ENCODE measurements at places on chromosomes 1 and 21. TPM values are rescaled to one million over a fixed set of nuclear protein-coding genes. Genes with fewer than 3 reads are reported as not detected.

NHLH1 gene
- total RNA-seq, result not detected

MCOLN3 gene
- total RNA-seq, result 8.3 TPM

GRCh38 chr21:33543505-33544129 lies 779 bp downstream of the SON start:
- H3K36me3 ChIP-seq, result peaks cover 3% of the 10 kb centered on the region
- H3K4me3 ChIP-seq, result peak overlapping the region; percentile 72
- H3K27me3 ChIP-seq, result no peaks in the 10 kb centered on the region
- H3K27ac ChIP-seq, result peak overlapping the region; percentile 99
- H3K4me1 ChIP-seq, result peaks cover 25% of the 10 kb centered on the region

GRCh38 chr1:32715901-32716311 lies 13.3 kb upstream of the SYNC start:
- H3K27me3 ChIP-seq, result no peaks in the 10 kb centered on the region
- H3K4me3 ChIP-seq, result no peak overlapping the region
- H3K4me1 ChIP-seq, result peaks cover 10% of the 10 kb centered on the region

DNA sequence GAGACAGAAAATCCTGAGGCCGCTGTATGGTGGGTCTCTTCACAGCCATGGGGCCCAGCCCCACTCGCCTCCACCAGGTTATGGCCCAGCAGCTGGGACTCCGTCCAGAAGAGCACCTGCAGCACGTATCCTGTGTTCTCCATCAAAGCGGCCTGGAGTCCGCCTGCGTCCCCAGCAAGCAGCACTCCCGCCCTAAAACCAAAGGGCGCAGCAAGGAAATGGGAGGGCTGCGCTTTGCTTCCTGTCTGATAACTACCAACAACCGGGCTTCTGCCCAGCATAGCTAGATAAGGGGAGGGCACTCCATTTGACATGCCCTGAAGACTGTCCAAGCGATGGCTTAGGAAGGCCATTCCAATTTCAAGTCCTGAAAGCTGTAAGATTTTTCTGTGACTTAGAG lies 119.9 kb downstream of the KCNJ15 start:
- no peak for DNase-seq
- no peaks in the 10 kb centered on the region for H3K27me3 ChIP-seq
- H3K27ac ChIP-seq, result no peak overlapping the region
- no peak overlapping the region for H3K4me3 ChIP-seq

SPRR2E gene
- total RNA-seq, result not detected

S100A14 gene
- total RNA-seq, result 115 TPM

DNA sequence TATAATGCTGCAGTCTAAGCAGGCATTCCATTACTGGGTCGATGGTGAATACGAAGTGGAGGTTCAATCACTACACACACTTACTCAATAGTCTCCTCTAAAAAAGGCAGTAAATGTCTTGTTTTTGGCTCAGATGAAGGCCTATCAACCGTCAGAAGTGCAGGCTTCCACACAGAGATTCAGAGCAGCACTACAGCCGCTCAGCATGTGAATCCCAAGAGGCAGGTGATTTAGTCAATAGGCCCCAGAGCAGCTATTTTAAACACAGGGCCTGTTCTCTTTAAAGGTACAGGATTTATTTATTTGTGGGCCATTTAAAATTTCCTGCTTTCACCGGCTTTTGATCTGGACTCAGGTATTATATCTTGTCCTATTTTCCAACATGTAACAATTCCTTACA lies 293.7 kb downstream of the RGS7 start:
- no peak overlapping the region for H3K27ac ChIP-seq
- H3K4me3 ChIP-seq, result no peak overlapping the region
- H3K27me3 ChIP-seq, result no peaks in the 10 kb centered on the region
- H3K4me1 ChIP-seq, result no peaks in the 10 kb centered on the region

DNA sequence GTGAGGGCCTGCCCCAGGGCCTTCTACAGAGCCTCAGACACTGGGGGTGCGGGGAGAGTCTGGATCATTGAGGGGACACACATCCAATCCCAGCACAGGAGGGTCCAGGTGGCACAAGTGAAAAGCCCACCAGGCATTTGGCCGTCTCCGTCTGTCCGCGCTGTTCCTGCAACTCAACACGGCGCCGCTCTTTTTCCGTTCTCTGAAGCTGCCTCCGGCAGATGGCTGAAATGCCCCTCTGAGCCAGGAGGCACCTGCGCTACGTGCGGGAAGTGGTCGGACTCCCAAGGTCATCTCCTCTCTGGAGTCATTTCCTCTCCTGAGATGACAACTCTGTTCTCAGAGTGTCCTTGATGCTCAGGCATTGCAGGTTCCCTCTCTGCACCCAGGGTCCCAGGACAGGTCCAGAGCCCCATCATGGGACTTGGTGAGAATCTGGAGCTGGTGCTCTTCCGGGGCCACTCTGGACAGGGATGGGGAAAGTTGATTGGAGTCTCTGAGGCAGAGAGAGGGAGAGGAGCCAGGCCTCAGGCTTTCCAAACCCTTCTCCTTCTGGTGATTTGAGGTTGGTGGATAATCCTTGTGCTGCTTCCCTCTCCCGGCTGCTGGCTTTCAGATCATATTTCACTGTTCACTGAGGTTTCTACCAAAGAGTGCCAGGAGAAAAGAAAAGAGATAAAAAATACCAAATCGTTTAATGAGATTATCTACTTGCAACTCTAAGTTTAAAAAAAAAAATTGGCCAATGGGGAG lies 14.0 kb upstream of the MIXL1 start:
- H3K27ac ChIP-seq, result no peak overlapping the region
- no peak for DNase-seq
- H3K4me3 ChIP-seq, result no peak overlapping the region

- no peak overlapping the region for H3K4me3 ChIP-seq
- H3K36me3 ChIP-seq, result no peaks in the 10 kb centered on the region
- H3K4me1 ChIP-seq, result no peaks in the 10 kb centered on the region
These were observed 8.3 kb upstream of the EPS8L3 start for GRCh38 chr1:109771712-109772657.

CD1C gene
- not detected for total RNA-seq

SLC2A5 gene
- total RNA-seq, result 0.96 TPM

GRCh38 chr1:203284411-203285123 lies 20.8 kb upstream of the BTG2 start:
- no peak overlapping the region for H3K4me3 ChIP-seq
- peaks cover 26% of the 10 kb centered on the region for H3K4me1 ChIP-seq
- peak overlapping the region; percentile 44 for H3K27ac ChIP-seq
- no peaks in the 10 kb centered on the region for H3K27me3 ChIP-seq
